Fibroblast of lung (primary cell): ENCODE measurements at places on chromosomes 2 and 18. TPM values are rescaled to one million over a fixed set of nuclear protein-coding genes. Genes with fewer than 3 reads are reported as not detected.

KLHL30 gene
- 0.26 and 1.2 TPM in 2 replicates for total RNA-seq

UGT1A10 gene
- not detected in 2 replicates for total RNA-seq

PTPRN gene
- total RNA-seq: 3.5 and 10.8 TPM in 2 replicates

CHN1 gene
- 59.1 and 203 TPM in 2 replicates for total RNA-seq

GALNT5 gene
- 32.4 and 199 TPM in 2 replicates for total RNA-seq

- no peak for DNase-seq
Observed at GRCh38 chr2:26542676-26543505, 65.0 kb upstream of the OTOF start.

DNA sequence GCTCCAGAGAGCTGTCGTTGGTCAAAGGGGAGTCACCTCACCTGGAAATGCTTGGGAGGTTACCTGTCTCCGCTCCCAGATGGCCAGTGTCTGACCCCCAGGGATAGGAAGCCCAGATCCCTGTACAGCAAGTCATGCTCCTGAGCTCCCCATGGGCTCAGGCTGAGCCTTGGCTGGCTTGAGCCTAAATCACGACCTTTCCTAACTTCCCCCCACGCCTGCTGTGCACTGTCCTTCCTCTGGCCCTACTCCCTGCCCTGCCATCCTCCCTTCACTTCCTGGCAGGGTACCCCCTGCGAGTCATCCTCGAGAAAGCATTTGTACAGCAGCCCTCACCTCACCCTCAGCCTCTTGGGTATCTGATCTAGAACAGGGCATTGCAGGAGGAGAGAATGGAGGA, 9.2 kb upstream of the HDAC4 start:
- DNase-seq: no peak

DNA sequence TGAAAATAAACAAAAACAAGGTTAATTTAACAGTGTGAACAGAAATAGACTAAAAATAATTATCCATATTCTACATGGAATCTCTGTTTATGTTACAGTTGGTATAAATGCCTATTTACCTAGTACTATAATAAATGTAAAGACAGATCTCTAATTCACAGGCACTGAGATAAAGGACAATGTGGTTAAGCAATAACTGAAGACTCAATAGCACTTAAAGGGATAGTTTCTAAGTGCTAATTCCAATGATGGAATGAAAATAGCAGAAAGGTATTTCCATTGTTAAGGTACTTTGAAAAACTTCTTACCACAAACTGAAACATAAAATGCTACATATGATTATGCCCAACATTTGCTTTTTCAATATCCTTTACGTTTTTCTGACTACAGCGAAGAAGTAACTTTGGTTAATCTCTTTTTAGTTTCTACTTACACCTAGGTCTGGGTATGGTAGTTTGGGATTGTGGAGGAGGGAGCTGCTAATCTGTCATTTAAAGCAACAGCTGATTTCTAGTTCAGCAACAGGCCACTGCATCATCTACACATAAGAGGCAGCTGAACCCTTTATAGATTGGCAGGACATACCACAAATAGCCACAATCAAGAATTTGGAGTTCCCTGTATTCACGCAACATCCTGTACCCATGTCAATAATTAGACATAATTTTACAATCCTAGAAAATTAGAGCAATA, 27.2 kb downstream of the MAP4K3 start:
- DNase-seq: peak; percentile 35

- DNase-seq: no peak
Observed at GRCh38 chr2:217031445-217031844, 171.6 kb upstream of the TNP1 start.

GRCh38 chr2:28399289-28399688, 6.6 kb downstream of the FOSL2 start:
- DNase-seq: no peak

GRCh38 chr18:34709104-34709503, 994 bp upstream of the DTNA start:
- DNase-seq: peak; percentile 73

DNA sequence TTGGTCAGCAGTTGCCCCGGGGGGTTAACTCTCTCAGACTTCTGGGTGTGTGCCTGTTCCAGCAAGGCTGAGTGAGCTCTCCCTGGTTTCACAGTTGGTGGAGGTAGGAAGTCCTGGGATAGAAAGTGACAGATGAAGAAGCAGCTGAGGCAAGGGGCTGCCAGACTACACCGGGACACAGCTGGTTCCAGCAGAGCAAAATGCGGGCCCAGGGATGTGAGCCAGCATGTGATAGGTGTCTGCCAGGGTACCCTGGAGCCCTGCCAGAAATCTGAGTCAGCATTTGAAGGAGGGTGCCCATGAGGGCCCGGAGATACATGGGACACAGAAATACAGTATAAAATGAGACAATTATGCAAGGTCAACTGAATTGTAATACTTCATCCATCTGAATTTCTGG, 79.3 kb upstream of the LGALSL start:
- DNase-seq: peak; percentile 3

DNA sequence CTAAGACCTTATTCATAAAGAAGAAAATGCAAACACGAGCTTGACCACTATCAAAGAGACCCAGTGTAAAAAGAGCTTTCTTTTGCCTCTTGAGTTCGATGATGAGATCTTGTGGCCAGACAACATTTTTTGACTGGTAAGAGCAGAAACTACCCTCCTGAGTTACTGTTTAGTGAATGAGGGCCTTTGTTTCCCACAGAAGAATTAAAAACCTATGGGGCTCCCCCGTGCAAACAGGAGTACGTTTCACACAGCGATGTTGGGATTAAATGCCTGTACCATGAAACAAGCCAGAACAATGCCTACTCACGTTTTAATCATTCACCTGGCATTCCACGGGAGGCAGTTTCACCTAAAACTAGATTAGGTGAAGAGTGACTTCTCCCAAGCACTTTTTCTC, 36.0 kb downstream of the MYCN start:
- DNase-seq: no peak

DNA sequence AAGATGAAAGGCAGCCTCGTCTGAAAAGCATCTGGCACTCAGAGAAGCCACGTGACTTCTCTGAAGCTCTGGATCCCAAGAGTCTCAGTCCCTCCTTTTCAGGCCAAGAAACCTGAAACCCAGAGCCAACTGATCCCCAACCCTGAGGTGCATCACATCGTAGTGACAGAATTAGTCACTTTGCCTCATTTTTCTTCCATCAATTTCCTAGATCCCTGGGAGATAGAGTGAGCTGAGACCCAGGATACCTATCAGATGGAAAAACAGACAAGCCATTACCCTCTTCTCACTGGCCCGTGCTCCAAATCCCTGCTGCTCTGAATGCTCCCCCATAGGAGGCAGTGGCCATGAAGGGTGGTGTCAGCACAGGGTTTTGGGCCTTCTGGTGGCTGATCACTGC, 113.1 kb downstream of the ALK start:
- DNase-seq: no peak

DNA sequence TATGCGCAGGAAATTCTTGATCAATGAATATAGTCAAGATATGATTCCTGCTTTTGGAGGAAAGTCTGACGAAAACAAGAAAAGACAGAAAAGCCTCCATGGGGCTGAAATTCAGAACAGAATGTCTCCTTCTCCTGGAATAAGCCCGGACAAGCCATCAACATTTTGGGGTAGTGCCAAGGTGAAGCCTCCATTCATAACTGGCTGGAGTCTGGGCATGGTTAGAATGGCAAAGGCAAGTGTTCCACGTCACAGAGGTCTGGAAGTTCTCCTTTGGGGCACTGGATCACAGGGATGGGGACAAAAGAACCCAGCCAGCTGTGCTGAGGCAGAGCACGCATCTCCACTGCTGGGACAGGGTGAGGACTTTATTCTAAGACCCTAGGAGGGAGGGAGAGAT, 505.7 kb downstream of the CMPK2 start:
- no peak for DNase-seq

GRCh38 chr2:63092401-63092800, 41.8 kb downstream of the OTX1 start:
- DNase-seq: no peak
